ENCODE measurements at places on chromosomes 6 and 20.

GRCh38 chr20:12130781-12131180, 213.1 kb downstream of the BTBD3 start:
- DNase-seq, result no peak

- no peak for DNase-seq
These were observed 88.4 kb upstream of the CCDC167 start for GRCh38 chr6:37587866-37588734.

DNA sequence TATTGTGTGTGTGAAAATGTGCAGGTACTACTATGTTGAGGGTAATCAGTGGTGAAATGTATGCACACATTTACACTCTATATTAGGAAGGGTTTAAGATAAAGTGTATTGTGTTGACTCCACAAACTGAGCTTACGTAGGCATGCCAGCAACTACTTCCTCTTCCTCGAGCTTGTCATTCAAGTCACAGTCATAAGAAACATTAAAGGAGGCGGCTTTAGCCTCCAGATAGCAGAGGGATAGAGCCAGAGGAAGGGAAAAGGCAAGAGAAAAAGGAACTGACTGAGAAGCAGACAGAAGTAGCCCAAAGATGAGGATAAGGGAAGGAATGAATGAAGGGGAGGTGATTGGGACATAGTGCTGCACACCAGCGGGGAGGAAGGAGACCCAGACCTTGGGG, 55.2 kb downstream of the SMLR1 start:
- DNase-seq, result no peak

DNA sequence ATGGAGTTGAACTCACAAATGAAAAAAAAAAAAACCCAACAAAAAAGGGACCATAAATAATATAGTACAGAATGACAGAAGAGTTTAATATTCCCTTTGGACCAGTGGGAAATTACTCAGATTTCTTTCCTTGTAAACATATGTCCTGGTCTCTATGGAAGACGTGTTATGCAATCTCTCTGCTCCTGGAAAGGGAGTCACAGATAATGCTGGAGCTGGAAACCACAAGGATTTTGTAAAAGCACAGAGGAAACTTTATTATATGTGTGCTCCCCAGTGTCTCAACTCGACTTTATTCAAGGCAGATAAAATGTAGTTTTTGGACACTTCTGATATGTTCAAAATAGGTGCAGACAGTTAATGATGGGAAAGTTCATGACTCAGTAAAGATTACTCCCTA, 88.1 kb upstream of the ZFP64 start:
- DNase-seq, result no peak

GRCh38 chr6:7106752-7107577, 796 bp upstream of the RREB1 start:
- no peak for DNase-seq
